ENCODE measurements at places on chromosomes 13 and 19.

DNA sequence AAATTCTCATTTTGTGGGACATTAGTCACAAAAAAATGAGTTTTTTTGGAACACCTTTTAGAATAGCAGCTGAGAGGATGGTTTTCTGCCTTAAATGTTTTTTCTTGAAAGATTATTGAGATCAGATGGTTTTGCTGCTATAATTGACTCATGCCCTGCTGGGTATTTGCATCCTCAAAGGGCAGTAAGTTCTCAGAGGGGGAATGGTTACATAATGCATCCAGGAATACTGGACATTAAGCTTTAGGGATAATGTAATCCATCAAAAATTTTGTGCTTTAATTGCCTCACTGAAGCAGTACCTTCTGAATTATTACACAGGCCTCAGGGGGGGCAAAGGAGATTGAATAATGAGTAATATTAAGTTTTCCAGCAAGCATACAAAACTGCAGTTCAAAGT, 866.3 kb upstream of the SPRY2 start:
- DNase-seq: no peak

- DNase-seq: no peak
Measured at GRCh38 chr13:43428545-43429296, 358.1 kb downstream of the ENOX1 start.

- no peak for DNase-seq
Measured at GRCh38 chr13:110913322-110914080, 1.4 kb downstream of the ANKRD10 start.

DNA sequence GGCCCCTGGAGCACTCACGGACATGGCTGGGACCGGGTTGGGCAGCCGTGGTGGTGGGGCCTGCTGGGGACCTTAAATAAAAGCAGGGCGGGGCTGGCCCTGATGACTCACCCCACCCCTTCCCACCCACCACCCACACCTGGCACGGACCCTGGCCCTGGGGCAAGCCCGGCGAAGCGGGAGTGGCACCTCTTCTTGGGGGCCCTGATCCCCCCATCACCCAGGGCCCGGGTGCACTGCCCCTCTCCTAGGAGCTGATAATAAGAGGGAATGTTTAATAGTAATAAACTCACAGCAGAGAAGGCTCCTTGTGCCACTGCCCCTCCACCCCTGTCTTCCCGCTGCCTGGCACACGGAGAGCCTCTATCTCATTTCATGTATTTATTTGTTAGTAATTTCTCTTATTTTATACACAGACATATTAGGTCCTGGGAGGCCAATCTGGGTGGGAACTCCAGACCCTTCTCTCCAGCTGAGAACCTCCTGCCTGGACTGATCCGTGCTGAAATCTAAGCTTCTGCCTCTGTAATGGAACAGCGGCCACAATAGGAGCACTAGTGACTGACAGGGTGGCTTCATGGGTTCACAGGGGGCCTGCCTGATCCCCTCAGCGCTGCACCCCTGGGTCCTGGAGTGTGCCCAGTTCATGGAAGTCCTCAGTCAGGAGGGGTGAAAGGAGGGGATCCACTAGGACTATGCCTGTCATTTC, at the start of gene LGALS7:
Gene LGALS7 (minus strand): TSS at position 49 of the 709 bp plus-strand sequence. CDS start 25 bp downstream, at position 24.
- DNase-seq: no peak

DNA sequence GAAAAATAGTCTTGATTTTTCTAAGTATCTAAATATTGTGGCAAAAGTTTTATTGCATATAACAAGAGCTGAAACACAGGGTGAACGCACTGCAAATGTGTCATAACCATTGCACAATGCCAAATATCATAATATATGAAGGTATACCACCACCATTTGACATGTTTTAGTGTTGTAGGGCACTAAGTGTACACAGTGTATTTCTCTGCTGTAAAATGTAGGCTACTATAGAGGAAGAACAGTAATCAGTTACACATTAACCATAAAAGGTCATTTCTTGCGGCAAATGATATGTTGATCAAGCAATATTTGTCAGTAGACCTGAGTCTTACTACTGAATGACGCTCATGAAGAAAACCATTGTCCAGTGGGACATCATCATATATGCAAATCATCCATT, 18.3 kb upstream of the KLF5 start:
- no peak for DNase-seq

- no peak for DNase-seq
Measured at GRCh38 chr19:14395710-14396336, 14.6 kb downstream of the ADGRE5 start.

DNA sequence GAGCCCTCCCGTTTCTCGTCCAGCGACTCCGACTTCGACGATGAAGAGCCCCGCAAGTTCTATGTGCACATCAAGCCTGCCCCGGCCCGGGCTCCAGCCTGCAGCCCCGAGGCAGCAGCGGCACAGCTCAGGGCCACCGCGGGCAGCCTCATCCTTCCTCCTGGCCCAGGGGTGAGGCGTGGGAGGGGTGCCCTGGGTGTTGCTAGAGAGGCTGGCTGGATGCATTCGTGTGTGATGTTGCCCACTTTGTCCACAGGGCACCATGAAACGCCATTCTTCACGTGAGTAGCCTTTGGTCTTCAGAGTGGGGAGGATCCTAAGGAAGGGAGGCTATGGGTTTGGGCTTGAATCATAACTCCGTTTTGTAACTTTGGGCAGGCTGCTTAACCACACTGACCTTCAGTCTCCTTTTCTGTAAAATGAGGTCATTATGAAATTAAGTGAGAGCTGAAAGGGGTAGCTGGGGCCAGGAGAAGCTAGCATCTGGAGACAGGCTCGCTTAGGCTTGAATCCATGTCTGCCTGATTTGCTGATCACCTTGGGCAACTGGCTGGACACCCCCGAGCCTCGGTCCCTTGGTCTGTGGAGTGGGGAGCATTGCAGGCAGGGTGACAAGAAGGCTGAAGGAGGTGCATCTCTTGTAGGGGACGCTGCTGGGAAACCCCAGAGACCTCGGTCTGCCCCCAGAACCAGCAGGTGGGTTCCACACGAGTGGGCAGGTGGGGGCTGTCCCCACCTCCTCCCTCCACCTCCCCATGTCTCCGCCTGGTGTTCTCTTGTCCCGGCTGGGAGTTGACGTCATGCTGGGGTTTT, 18.7 kb upstream of the B3GNT3 start:
- peak; percentile 57 for DNase-seq

DNA sequence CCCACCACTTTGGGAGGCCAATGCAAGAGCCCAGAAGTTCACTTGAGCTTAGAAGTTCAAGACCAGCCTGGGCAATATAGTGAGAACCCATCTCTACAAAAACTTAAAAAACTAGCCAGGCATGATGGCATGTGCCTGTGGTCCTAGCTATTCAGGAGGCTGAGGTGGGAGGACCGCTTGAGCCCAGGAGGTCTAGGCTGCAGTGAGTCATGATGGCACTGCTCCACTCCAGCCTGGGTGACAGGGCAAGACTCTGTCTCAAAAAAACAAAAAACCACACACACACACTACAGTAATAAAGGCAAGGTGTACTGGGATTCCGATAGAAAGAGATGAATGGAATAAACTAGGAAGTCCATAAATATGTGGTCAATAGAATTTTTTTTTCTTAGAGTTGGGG, 35.6 kb downstream of the CYP2F1 start:
- DNase-seq: no peak

- no peak for DNase-seq
Measured at GRCh38 chr19:42695811-42696503, 44.3 kb downstream of the PSG3 start.

- no peak for DNase-seq
Measured at GRCh38 chr19:7497292-7497691, 8.5 kb upstream of the PEX11G start.
